Naive thymus-derived CD8-positive, alpha-beta T cell (primary cell): ENCODE measurements at places on chromosomes 6 and 20.

- DNase-seq = no peak
These were observed 13.0 kb upstream of the PFDN4 start for GRCh38 chr20:54194724-54195438.

DNA sequence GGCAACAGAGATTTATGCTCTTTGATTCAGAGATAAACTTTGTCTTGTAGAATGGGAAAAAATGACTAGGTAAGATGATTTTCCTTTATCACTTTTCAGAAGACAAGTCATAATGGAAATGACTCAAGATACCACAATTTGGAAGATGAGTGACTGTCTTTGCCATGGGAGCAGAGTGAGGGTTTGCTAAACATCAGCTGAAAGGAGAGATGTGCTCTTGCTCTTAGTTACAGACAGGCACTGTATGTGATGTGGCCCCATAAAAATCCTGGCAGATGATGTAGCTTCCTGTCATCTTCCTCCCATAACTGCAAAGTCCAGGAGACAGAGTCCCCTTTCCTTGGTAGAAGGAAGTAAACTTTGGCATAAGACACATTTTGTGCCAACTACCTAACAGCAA lies 47.6 kb downstream of the BACH2 start:
- no peak for DNase-seq

DNA sequence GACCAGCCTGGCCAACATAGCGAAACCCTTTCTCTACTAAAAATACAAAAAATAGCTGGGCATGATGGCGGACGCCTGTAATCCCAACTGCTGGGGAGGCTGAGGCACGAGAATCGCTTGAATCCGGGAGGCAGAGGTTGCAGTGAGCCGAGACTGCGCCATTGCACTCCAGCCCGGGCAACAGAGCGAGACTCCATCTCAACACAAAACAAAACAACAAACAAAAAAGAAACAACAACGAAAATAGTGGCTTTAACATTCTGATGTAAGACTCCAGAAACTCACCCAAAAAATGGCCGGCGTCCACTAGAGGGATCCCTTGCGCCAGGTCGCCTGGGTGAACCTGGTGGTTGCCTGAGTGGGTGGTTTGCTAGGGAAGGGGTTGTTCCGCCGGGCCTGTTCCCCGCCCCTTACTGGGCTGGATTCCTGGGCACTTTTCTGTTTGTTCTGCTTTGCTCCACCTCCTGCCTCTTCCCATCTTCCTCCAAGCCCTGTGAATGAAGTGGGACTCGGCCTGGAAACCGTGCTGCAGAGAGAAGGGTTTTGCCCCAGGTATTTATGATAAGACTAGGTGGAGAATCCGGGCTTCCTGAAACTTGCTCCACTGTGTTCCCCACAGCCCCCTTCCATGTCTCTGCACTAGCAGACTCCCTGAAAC lies 1.5 kb downstream of the PABPC1L start:
- peak; percentile 20 for DNase-seq

DNA sequence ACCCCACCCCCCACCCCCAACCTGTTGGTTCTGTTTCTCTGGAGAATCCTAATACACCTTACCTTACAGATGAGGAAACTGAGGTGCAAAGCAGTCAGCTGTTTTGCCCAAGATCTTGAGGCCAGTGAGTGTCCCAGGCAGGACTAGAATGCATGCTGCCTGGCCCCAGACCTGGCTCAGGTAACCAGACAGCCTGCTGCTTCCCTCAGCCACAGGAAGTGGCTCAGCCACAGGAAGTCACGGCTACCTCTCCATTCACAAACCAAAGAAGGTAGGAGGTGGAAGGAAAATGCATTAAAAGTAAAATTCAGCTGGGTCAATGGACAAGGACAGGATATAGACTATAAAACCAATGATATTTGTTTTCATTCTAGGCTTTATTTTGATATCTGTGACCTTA lies 517.6 kb downstream of the CD83 start:
- DNase-seq = peak; percentile 52

- no peak for DNase-seq
These were observed 14.2 kb upstream of the ADRM1 start for GRCh38 chr20:62288535-62289105.

DNA sequence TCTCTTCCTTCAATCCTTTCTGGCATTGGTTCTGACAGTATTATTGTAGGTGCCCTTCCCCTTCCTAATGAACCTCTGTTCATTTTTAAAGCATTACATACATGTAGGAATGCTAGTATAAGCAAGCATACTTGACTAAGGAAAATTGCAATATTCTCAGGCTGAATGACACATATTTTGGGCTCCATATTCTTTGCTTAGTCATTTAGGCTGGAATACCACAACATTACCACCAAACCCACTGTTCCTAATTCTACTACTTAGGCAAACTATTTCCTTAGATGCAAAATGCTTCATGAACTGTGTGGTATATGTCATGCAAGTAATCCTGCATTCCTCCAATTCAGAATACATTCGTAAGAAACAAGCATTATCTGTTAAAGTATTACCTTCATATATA lies 113.9 kb downstream of the PRDM1 start:
- DNase-seq = no peak

DNA sequence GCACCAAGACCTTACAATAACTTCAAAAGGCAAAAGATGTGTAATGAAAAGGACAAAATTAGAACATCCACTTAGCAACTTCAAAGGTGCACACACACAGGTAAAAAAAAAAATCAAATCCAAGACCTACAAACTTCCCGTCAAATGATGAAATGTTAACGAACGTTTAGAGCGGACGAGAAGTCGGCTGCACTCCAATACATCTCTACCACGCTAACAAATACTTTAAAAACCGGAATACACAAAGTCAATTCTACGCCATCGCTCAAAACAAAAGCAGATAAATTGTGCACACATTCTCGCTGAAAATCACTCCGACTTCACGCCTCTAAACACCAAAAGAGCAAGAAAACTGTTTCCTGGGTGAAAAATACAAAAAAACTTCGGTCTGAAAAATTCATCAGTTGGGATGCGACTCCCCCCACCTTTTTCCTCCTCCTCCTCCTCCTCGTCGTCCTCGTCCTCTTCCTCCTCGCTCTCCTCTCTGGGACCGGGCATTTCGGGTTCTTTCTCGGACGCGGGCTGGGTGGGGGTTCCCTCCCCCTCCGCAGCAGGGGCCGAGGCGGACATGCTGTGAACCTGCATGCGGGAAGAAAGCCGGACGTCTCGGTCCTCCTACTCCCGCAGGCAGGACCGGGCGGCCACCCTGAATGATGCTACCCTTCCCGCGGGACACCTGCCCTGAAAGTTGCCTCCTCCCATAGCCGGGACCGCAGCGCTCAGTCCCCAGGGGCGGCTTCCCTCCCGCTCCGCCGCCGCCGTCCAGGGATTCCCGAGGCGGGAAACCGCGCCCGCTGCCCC lies 712 bp downstream of the DEK start:
- DNase-seq = no peak

DNA sequence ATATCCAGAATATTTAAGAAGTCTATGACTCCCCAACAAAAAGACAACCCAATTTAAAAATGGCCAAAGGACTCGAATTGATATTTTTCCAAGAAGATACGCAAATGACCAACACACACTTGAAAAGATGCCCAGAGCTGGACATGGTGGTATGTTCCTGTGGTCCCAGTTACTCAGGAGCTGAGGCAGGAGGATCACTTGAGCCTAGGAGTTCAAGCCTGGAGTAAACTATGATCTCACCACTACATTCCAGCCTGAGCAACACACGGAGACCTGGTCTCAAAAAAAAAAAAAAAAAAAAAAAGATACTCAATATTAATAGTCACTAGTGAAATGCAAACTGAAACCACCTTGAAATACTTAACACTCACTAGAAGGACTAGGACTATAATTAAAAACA lies 12.2 kb upstream of the ARMC2 start:
- no peak for DNase-seq

DNA sequence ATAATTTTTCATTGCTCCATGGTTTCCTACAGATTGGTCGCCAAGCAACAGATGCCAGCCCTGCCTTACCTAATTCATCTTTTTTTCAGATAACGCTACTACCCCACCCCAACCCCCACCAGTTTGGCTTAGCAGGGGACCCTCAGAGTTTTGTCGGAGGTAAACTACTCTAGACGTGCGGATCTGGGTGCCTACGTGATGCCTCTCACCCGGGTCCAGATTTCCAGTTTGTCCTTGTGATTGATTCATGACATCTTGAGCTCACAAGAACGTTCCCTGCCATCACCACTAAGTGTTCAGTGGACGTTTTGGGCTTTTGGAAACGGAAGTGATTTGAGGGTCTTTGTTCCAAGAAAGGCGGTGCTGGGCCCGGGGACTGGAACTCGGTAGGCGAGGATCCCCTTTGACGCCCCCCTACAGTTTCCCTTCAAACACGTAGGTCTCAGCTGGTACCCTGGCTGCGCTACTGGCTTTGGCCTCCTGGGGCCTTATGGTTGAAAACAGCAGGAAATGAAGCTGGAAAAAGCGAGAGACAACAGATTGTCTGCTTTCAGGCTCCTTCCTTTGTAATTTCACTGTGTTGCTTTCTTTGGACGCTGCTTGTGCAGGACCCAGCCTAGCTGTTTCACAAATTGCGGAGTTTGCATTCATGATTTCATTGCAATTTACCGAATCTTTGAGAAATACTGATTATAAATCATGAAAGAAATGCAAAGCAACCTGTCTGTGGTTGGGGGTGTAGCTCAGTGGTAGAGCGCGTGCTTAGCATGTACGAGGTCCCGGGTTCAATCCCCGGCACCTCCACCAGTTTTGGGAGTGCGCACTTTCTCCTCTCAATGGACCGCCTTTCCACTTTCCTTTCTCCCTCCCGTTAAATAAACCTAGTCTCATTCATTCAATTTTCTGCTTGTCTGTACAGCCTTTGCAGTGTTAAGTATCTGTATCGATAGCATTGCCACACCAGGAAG lies 81.0 kb downstream of the GPX5 start:
- peak; percentile 38 for DNase-seq

DNA sequence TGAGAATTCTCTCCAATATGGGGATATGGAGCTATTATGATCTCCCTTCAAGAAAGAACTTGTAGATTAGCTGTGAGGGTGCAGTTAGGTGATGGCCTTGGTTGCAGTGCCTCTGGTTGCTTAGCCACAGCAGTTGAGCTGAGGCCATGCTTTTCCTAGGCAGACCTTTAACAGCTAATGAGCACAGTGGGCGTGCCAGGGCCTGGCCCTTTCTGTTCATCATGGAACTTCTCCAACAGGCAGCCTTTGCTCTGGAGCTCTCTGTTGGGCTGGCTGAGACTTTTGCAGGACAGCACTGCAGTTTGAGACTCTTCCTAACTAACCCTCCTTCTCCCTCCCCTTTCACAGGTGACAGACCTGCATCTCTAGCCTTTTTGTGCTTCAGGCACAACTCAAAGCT lies 39.7 kb upstream of the TMEM170B start:
- DNase-seq = no peak

DNA sequence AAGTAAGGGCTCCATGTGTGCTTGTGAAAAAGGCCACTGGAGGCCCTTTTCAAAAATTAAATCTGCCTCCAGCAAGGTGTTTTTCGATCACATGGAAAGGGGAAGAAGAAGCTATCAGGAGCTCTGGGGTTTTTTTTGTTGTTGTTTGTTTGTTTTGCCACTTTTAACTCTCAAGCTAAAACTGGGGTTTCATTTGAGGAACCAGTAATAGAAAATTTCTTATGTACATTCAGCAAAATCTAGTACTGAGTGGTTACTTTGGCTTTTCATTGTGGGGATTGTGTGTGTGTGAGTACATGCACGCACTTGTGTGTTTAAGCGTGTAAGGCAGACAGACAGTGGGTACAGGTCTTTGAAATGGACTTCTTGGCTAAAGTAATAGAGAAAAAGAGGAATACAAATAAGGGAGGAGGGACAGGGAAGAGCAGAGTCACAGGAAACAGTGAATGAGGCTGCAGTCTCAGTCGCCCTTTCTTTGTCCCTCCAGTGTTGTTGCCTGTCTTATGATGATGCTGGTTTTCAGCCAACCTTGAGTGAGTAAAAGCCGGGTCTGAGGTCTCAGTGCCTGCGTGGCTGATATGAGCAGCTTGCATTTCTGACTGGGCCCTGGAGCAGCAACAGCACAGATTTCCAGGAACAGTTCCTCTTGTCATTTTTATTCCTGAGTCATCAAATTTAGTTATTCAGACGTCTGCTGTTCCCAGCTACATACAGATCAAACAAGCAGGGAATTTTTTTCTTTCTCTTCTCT lies 26.2 kb downstream of the SLC16A10 start:
- peak; percentile 26 for DNase-seq

- DNase-seq = no peak
These were observed 11.3 kb downstream of the TULP4 start for GRCh38 chr6:158323561-158323958.

GRCh38 chr6:14143305-14143704 lies 25.7 kb downstream of the CD83 start:
- DNase-seq = no peak

GRCh38 chr6:164628302-164628931 lies 681.0 kb downstream of the C6orf118 start:
- DNase-seq = no peak

- DNase-seq = no peak
These were observed 350.0 kb downstream of the QKI start for GRCh38 chr6:163764565-163764964.

DNA sequence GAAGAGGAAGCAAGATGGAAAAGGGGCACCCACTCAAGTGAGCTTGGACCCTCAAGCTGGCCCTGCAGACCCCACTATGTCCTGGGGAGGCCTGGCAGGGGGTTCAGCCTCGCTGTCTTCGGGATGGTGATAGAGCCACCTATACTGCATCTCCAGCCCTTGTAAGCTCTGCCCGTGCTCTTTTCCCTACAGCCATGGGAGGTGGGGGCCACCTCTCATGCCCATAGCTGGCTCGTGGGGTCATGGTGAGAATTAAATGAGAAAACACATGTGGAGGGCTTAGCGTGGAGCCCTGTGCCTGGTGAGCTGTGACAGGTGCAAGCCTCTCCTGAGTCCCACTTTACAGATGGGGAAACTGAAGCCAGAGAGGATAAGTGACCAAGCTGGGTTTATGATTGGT lies 27.7 kb downstream of the PCK1 start:
- no peak for DNase-seq

GRCh38 chr6:84027340-84028181 lies 6.0 kb upstream of the MRAP2 start:
- no peak for DNase-seq

DNA sequence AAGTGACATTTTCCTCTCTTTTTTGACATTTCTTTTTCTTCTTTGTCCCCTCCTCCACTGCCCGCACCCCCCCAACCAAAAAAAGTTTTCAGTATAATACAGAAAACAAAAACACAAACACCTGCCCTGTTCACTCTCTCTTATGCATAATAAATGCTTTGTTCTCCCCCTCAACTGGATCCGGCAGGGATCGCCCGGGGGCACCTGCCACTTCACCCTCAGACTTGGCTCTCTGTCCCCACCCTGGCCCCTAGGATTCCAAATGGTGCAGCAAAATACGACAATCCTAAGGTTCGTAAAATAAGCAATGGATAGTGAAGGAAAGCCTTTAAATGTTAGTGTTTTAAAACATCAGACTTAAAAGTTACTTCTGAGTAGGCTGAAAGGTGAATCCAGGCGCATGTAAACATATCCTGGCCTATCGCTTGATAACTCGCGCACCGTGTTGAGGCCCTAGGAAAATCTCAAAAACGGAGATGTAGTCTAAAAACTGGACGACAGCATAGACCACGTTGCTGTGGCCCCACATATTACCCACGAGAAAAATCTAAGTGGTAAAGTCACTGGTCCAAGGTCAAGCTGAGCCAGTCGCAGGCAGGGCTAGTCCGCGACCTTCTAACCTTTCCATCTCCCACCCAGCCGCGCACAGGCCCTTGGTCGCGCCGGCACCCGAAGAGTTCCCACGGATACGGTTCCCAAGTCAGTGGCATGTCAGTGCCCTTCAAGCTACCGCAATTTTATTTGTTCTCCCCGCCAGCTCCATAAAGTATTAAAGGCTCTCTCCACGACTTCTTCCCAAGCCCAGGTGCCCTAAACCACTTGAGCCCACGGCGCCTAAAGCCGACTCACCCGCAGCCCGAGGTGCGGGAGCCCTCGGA lies 130.8 kb downstream of the OGFRL1 start:
- DNase-seq = no peak
